Suppressor macrophage (primary cell): ENCODE measurements at places on chromosomes 2 and 18.

DNA sequence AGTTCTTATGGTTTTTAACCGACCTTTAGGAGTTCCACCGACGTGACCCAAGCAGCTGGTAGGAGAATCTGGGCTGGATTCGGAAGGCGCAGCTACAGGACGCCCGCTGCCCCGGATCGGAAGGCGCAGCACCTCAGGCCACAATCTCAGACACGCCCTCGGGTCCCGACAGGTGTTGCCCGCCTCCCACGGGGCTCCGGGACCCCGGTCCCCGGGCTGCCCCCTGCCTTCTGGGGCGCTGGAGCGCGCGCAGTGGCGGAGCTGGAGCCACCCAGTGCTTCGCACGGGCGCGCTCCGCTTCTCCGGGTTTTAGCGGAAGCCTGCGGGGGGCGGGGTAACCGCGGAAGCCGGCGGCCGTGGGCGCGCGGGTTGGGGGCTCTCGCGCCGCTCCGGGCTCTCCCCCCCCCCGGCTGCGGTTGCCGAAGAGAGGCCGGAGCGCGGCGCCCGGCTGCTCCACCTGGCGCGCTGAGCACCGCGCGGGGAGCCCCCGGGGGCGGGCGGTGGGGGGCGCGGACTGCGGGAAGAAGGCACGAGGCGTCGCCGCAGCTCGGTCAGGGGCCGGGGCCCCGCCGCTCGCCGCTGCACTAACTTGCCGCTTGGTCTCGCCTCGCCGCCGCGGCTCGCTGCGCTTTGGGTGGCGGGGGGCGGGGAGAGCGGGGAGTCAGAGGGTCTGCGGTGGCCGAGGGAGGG lies 718.8 kb downstream of the DPP10 start:
- DNase-seq = no peak

DNA sequence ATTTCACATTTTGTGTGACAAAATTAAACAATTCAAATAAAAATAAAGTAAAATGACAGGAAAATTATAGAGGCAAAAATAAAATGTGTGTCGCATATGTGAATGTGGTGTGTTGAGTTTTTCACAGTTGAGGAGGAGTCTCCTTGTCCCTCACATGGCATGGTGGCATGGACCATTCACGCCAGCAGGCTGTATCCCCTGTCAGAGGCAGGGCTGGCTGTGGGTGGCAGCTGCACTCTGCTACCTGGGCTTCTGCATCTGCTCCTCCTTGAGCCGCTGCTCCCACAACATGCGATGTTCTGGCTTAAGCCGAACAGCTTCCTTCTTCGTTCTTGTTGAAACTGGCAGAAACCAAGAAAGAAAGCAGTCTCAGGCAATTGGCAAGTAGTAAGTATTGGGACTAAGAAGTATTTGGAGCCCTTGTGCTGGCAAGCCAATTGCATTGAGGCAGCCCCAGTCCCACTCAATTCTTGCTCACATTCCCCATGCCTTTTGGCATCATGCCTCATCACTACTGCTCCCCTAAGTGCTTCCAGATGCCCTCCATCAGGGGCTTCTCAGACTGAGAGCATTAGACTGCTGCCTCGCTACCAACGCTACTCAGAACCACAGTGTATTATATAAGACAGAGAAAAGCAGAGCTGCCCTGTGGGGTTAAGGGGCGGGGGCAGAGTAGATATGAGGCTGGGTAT lies 177.9 kb upstream of the NABP1 start:
- DNase-seq = no peak

GRCh38 chr2:16055848-16056580 lies 115.7 kb downstream of the MYCN start:
- DNase-seq = peak; percentile 68

- DNase-seq = peak; percentile 1
Observed at GRCh38 chr2:129253461-129253812, 726.0 kb upstream of the RAB6C start.

- no peak for DNase-seq
Observed at GRCh38 chr2:46025081-46025480, 272.1 kb upstream of the EPAS1 start.

- peak; percentile 57 for DNase-seq
Observed at GRCh38 chr2:174835797-174836255, 71.6 kb upstream of the CHRNA1 start.

GRCh38 chr2:230772156-230772555 lies 59.5 kb downstream of the CAB39 start:
- DNase-seq = no peak

DNA sequence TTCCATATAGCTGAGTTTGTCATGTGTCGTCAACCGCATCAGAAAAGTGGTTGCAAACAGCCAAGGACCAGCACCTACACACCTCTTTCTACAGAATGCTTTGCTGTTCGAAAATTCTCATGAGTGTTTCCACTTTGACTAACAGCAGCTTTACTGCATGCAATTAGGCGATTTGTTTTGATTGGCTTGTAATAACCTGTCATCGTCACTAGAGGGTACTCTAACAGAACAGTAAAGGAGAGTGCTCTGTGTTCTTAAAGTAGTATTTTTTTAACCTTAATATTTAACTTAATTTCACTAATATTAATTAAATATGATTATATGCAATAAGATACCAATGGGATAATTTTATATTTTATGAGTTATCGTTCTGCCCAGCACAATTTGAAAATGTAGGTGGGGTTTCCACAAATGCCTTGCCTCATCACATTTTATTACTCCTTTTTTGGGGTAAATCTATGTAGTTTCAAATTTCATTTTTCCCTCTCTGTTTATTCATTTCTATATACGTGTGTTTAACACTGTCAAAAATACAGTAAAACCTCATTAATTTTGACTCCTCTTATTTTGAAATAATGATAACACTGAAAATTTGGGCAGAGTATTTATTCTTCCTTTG lies 502.2 kb downstream of the NRXN1 start:
- DNase-seq = peak; percentile 27

- no peak for DNase-seq
Observed at GRCh38 chr2:204226305-204226880, 289.8 kb downstream of the ICOS start.

DNA sequence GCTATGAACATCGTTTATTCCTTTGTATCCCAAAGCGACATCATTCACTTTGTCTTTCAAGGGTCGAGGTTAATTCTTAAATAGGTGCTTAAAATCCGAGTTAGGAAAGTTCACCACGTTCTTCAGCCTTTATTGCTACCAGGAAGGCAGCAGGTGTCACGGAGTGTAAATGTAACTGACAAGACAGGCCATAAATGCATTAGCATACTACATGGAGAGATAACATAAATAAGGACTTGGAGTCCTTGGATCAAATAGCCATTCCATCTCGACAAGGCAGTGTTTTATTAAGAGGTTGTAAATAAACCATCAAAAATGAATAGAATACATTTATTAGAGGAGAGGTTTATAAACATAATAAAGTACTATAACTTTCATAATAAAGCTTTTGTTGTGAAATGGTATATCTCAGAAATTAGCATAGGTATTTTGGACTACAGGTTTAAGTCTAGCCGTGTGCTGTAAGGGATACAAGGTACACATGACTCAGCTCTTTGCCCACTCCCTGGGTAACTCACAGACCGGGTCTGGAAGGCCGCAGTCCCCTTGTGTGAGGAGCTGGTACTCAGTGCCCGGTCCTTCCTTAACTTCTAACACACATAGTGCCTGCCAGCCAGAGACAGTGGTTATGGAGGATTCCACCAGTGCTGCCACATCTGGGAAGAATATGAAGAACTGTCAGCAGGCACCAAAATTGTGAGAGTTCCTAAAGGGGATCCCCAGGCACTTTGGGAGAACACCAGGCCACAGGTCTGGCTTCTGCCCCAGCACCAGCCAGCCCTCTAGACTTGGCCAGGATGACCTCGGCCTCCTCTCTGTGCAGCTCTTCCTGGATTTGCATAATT lies 29.4 kb downstream of the CAPN13 start:
- no peak for DNase-seq

- peak; percentile 26 for DNase-seq
Observed at GRCh38 chr2:26067980-26068507, 34.2 kb downstream of the RAB10 start.

DNA sequence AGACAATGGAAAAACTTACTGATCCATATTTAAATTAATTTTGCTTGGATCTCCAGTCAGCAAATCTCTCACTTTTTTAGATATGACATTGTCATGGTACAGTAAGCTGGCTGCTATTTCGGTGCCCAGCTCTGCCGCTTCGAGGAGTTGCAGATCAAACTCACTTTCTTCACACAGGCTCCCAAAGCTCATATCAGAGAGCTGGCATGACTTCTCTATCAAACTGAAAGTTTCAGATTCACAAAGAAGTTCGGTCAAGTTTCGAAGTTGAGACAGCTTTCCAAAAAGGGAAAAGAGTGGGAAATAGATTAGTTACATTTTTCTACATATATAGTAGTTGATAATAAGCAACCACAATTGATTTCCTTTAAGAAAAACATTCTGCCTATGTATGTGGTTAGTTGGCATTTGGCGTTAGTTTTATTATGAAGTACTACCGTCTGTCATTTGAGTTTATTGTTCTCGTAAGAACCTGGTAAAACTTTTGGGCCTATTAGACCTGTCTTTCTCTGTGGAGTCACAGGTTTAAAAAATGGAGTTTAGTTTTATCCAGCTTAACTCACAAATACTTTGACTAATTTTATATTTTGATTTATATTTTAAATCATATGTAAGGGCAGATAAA lies 118.8 kb downstream of the ABCA12 start:
- DNase-seq = no peak

DNA sequence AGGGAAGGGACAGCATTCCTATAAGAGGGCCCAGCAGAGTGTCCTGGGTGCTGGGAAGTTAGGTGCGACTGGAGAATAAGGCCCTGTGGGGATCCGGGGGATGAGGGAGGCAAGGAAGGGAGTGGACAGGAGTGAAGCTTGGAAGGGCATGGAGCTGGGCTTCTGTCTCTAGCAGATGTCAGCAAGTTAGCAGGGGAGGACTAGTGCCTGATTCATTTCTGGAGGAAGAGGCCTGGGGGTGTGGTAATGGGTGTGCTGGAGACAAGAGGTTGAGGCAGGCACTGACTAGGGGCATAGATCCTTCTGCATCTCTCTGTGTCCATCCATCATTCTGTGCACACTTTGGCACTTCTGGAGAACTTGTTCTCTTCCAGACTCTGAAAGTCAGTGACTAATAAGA lies 134.7 kb downstream of the ACOXL start:
- DNase-seq = no peak

DNA sequence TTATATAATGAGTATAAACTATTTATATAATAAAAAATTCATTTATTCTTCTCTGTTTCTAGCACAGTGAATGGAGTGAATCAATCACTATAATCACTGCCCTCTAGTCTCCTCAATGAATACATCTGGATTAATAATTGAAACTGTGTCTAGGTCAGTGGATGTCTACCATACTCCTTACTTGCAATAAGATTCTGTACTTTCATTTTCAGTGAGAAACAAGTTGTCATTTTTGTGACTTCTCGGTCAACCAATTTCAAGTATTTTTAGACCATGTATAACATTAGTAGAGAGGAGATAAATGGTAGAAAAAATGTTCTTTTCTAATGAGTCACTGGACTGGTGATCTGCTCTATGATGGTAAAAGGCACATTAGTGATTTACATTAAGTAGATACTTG lies 799.6 kb upstream of the CHAC2 start:
- no peak for DNase-seq

DNA sequence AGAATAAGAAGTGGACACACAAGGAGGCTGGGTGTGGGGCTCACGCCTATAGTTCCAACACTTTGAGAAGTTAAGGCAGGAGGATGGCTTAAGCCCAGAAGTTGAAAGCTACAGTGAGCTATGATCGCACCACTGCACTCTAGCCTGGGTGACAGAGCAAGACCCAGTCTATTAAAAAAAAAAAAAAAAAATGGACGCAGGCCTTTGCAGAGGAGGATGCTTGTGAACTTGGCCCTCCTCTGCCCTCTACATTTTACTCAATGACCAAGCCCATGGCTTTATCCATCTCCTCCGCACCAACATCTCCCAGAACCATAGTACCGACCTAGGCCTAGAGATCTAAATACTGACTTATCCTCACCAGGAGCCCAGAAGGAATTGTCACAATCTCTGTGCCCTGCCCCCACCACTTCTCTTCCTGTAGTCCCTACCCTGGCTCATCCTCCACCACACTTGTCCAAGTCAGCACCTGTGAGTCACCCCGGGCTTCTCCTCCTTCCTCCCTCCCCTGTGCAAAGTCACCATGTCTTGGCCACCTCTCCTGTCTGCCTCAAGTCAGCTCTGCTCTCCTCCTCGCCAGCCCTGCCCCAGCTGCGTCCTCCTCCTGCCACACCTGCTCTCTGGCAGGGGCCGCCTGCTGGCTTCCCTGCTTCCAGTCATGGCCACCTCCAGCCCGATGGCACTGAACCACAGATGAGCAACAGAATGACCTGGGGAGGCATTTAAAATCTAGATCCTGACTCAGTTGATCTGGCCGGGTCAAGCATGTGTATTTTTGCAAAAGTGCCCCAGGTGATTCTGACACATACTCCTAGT lies 35.8 kb upstream of the ASPRV1 start:
- DNase-seq = peak; percentile 71

DNA sequence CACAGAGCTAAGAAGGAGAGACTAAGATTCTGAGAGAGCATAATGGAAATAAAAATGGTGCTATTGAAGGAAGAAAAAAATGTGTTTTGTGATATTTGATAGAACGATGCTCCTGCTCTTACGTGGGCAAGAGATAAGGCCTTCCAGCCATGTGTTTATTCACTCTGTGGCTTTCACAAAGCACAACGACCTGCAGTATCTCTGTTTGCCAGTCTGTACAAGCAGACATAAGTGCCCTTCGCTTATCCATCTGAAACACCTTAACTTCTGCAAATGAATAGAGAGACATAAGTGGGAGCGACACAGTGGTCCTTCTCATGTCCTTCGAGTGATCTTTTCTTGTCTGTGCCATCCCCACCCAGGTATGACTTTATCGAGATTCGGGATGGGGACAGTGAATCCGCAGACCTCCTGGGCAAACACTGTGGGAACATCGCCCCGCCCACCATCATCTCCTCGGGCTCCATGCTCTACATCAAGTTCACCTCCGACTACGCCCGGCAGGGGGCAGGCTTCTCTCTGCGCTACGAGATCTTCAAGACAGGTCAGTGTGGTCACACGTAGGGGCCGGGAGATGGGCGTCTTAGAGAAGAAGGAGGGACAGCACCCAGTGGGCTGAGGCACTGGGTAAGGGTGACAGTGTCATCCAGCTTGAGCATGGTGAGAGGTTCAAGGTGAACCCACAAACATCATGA lies 33.7 kb downstream of the NRP2 start:
- no peak for DNase-seq

DNA sequence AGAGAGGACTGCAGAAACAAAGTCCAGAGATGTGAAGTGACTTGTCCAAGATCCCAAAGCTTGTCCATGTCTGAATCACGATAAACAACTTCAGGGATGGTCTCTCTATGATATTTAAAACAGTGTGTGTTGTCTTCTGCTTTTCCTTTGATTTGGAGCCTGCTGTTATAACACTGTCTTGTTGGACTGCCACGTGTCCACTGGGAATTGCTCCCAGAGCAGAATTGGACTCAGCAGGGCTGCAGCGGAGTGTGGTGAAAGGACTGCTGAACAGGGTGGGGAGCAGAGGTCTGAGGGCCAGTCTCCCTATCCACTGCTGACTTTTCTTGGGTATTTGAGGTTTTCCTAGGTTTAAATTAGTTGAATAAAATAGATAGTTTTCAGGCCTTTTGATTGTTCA lies 68.3 kb downstream of the IL1R2 start:
- DNase-seq = no peak
